Type B pancreatic cell (in vitro differentiated cells): ENCODE measurements at places on chromosomes 7 and 10.
A peak's percentile ranks its signal among the peaks of the same experiment; 100 is the strongest.

GRCh38 chr10:51821745-51822144 is 122.3 kb upstream of the CSTF2T start:
- DNase-seq, result no peak

- no peak for DNase-seq
These were observed 9.2 kb upstream of the ABCB1 start for GRCh38 chr7:87609916-87610315.

GRCh38 chr10:4011136-4011812 is 226.3 kb upstream of the KLF6 start:
- no peak for DNase-seq

GRCh38 chr7:132276976-132277725 is 299.1 kb downstream of the PLXNA4 start:
- no peak for DNase-seq

- DNase-seq, result peak; percentile 69
These were observed 1.5 kb downstream of the CTBP2 start for GRCh38 chr10:125158601-125159485.

DNA sequence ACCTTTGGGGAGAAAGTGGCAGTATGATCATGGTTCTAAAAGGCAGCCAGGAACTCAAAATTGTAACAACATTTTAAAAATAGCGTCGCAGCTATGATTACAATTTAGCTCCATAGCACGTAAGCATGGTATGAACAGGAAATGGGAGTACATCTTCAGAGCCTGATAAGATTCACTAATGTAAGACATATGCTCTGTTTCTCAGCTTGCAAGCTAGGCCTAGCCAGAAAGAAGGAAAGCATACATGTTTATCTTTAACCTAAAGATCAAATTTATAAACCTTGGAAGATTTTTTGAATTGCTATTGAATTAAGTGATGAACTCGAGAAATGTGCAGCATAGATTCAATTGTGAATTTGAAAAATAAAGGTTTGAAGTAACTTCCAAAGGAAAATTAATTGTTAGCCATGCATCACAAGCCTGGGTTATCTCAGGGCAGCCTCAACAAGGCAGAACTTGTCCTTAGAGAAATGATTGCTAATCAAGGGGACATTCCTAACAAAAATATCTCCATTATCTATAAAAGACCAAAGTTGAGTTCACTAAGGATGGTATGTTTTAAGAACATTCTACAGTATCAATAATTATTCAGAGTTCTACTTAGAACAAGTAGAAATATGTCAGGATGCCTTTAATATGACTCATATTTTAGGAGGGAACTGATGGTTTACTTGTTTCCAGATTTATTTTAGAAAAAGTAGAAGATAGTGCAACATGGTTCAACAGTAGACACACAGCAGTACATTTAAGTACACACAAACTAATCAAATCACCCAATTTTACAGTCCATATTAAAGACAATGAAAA is 38.8 kb upstream of the SEPTIN7 start:
- DNase-seq, result no peak

DNA sequence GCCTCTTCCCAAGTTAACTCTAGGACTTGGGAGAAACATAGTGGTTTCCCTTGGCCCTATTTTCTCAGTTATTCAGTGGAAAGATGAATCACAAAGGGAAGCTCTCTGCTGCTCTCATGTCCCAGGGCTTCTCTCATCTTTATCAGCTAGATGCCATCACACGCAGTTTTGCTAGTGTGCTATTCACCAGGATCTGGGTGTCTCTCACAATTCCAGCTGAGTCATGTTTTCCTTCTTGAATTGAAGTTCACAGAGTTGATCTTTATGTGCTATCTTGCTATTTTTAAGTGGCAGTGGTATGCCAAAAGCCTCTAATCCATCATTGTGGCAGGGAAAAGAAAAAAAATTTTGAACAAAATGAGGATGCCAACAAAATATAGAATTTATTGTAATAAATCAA is 101.3 kb downstream of the TWIST1 start:
- DNase-seq, result no peak

GRCh38 chr7:55086413-55087201 is 67.8 kb downstream of the EGFR start:
- no peak for DNase-seq

DNA sequence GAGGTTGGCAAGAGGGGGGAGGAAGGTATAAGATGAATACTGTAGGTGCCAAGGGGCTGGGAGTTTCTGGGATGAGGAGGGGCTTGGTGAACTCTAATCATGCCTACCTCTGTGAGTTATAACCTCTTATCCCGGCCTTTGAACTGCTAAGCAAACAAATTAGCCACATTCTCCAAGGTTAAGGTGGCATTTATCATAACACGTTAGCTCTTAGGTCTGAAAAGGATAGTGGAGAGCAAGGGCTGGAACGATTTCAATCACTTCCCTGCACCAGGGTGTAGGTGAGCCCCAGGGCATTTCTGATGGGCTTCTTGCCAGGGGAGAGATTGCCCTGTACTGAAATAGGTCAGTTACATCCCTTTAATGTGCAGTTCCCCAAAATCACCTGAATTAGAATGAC is 28.6 kb upstream of the DMBT1 start:
- no peak for DNase-seq

DNA sequence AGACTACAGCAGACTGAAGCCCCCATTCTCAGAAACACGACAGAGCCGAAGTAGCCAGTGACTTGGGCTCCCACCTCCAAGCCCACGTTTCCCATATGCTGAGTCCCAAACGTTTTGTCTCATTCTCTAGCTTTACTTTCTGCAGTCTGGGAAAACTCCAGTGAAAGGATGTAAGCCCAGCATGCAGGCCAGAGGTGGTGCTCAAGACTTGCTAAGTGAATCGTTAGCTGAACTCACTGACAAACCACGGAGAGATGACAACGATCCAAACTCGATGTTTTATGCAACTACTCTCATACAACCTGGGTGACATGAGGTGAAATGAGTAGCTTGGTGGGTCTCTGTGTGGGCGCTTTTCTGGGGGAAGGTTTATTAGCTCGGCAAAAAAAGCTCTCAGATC is 731.8 kb downstream of the SUGCT start:
- no peak for DNase-seq

GRCh38 chr7:102093599-102094315 is 192.9 kb upstream of the SH2B2 start:
- peak; percentile 7 for DNase-seq

DNA sequence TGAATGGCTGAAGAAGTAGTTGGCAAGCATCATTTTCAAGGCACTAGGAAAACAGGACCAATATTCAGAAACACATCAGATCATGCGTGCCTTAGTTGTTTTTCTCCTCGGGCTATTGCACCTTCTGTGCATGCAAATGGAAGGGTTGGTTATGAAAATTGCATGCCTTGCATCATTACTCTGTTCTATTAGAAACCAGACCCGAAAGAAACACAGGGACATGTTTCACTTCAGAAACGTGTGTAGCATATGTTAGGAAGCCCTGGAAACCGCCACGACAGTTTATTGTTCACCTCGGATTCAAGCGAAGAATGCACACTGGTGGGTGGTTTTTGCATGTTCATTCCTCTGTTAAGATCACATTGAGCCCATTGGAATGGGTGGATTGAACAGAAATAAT is 214.7 kb downstream of the FRMD4A start:
- no peak for DNase-seq

- no peak for DNase-seq
These were observed 175.1 kb downstream of the COBL start for GRCh38 chr7:51141451-51142003.

- DNase-seq, result no peak
These were observed 75.6 kb upstream of the INSIG1 start for GRCh38 chr7:155222061-155222460.

DNA sequence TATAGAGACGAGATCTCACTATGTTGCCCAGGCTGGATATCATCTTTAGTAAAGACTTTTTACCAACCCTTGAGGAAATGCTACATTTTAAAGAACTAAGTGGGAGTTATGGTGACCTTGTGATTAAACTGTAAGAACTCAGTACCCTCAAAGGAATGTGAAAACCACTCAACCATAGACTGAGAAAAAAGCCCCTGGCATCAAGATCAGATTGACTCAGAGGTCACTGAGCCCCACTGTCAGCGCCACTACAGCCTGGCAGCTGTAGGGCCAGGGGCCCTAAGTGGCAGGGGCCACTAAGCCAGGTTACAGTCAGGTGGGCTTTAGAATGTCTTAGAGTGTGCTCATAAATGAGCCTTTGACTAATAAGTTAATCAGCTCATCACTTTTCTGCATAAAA is 55.9 kb downstream of the APBB1IP start:
- no peak for DNase-seq

DNA sequence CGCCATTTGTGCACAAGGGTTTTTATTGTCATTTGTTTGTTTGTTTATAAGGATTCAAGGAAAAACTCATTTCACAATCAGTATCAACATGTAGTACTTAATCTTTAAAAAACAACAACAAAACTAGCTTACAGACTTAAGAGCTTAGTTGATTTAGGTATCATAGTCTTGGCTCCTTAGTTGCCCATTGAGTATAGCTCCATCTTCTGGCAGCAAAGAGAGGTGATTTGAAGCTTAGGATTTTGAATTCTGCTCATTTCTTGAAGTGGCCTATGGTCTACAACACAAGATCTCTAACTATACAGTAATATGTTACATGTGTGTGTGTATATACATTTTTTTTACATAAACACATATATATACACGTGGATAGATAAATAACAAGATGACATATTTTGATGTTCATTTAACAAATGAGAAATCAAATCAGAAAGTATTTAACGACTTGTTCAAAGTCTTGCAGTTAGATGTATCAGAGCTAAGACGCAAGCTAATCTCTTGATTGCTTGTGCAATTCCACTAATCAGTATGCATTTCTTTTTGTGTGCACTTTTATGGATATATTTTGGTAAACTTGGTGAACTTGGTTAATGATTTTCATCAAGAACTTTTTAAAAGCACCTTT is 307.3 kb downstream of the CAMK1D start:
- DNase-seq, result no peak

GRCh38 chr10:119341459-119342301 is 134.3 kb downstream of the GRK5 start:
- DNase-seq, result no peak

GRCh38 chr10:98106531-98106930 is 27.9 kb upstream of the R3HCC1L start:
- no peak for DNase-seq

- no peak for DNase-seq
These were observed 413.9 kb downstream of the LRMDA start for GRCh38 chr10:75845176-75845947.

- DNase-seq, result no peak
These were observed 254.5 kb downstream of the BUB3 start for GRCh38 chr10:123408660-123409059.

DNA sequence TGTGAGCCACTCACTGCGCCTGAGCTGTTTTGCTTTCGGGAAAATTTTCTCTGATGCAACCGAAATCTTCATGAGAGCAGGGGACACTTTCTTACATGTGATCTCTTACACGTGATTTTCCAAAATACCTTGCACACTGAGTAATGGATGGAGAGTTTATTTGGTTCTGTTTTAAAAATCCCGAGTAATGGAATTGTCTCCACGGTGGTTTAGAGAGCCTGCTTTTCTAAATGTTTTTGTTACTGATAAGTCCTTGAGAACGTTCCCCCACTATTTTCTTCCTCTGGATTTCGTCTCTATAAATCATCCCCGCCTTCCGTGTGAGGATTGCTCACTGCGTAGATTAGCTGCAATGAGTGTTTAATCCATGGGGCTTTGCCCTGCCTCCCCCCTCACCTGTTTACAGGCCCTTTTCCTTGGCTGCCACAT is 25.7 kb downstream of the CAMK1D start:
- DNase-seq, result no peak

DNA sequence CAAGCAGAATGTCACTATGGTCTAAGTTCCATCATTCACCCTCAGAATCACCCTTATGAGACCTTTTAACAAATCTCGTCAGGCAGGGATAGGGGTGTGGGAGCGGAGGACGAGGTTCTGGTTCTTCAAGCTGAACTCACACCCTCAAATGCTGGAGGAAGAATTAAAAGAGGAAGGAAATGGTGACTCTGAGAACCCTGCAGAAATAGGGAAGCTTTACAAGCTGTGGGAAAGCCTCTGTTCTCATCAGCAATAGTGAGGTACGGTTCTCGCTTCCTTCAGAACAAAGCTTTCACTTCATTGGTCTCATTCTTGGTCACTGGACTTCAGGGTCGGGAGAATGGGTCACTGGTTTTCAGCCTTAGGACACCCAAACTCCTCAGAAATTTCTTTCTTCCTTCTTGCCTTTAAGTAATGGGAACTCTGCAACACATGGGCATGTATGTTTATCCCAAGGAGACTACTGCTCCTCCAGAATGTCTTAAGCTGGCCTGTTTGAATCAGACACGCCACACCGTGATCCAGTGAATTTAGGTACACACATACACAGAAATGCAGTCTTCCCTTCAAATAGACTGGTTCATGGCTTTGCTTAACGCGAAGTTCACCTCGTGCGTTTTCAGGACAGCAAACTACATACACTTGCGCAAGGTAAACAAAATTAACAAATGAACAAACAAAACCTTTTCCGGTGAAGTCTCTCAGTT is 226.0 kb downstream of the SFMBT2 start:
- no peak for DNase-seq

- DNase-seq, result no peak
These were observed 243.0 kb downstream of the WDR37 start for GRCh38 chr10:1299041-1299726.

GRCh38 chr7:80439894-80440821 is 71.7 kb downstream of the GNAT3 start:
- no peak for DNase-seq

DNA sequence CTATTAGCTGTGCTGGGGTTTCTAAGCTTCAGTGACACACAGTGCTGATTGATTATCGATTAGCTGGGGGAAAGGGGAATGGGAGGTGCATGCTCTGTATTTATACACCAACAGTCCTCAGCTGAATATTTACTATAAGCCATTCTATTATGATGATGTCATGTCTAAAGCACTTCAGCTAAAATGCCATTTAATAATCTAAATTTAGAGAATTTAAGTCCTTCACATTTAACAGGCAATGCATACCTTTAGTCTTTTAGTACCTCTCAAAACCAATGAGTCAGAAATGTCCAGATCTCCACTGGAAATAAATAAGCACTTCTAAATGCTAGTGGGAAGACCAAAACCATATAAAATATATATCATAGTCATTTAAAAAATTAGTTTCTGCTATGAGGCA is 24.6 kb downstream of the RPP38 start:
- DNase-seq, result no peak

DNA sequence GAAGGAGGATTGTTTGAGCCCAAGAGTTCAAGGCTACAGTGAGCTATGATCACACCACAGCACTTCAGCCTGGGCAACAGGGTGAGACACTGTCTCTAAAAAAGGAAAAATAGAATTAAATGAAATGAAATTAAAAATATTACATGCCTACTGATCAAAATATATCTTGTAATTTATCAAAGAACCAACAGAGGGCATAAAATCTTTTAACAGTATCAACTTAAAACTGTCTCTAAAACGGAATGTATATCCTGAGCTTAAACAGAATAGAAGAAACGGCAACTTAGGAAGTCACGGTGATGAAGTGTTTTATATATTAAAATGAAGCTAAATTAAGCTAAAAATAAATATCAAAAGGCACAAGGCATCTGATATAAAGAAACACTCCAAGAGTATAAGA is 78.8 kb downstream of the MTPAP start:
- DNase-seq, result no peak

GRCh38 chr7:52670608-52671225 is 364.7 kb upstream of the POM121L12 start:
- DNase-seq, result no peak
